Activated CD4-positive, alpha-beta memory T cell treated with anti-CD3 and anti-CD28 coated beads for 36 hours (primary cell): ENCODE measurements at places on chromosomes 1 and 21.

DNA sequence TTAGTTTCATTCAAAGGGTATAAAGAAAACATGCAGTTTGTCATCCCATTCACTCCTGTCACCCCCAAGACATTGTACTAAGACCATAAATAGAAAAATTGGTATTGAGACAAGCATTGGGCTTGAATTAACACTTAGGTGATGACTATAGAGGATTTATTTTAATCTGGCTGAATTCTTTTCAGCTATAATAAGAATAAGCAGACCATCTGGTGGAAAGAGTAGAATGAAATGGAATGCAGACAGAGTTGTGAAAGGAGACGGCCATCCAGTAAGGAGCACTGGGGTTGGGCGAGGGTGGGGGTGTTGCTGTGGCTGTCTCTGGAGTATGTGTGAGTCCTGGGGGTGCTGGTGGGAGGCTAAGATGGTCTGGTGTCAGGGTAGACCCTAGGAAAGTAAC lies 125.0 kb upstream of the IVNS1ABP start:
- DNase-seq: no peak

GRCh38 chr1:83516369-83516768 lies 482.6 kb downstream of the TTLL7 start:
- no peak for DNase-seq

DNA sequence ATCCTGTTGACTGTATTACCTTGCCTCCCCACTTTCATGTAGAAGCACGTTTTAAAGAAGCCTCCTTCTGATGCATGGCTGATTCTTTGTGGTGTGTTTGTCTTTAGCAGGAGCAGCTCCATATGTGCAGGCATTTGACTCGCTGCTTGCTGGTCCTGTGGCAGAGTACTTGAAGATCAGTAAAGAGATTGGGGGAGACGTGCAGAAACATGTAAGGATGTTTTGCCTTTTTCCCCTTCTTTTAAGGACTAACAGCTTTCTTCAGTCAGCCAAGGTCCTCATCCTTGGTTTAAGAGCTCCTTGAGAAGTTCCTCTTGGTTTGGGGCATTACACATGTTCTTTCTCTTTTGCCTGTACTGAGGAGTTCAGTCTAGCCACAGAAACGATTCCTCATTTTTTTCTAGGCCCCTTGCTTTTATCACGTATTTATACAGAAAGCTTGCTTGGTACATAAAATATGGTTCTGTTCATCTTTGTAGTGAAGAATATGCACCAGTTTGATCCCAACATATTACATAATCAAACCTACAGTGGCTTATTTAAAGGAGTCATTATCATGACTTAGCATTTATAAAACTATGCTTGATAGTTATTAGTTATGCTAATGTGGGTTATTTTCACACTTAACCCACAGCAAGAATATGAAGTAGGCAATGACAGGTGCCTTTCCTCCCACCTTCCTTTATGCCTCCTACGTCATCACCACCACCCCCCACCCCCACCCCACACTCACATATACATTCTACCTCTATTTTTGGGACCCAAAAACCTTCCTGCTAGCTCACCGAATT lies 19.6 kb downstream of the CAP1 start:
- DNase-seq: no peak

- no peak for DNase-seq
Observed at GRCh38 chr1:230230273-230230672, 163.2 kb downstream of the GALNT2 start.

DNA sequence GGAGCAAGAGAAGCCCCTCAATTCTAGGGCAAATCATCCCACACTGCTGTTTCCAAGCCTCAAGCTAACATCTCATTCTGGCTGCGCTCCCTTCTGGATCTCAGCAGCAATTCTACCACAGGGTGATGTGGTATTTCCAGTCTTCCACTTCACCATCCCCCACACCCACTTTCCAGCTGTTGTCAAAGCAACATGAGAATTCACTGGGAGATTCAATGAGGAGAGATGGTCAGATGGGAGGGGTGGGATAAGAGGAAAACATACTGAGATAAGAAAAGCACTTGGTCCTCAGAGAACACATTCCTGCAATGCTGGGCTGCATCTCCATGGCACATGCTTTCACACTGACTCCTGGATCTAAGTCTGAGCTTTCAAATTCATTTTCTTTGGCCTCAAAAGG lies 47.3 kb upstream of the LRRC52 start:
- no peak for DNase-seq

GRCh38 chr1:26745191-26745590 lies 42.6 kb upstream of the PIGV start:
- no peak for DNase-seq
